ENCODE measurements at places on chromosomes 3 and 15. TPM values are rescaled to one million over a fixed set of nuclear protein-coding genes. Genes with fewer than 3 reads are reported as not detected.
A peak's percentile ranks its signal among the peaks of the same experiment; 100 is the strongest.

Gene ADCY5
- total RNA-seq, result 0.99 TPM

Gene VIPR1
- total RNA-seq, result 0.69 TPM

DNA sequence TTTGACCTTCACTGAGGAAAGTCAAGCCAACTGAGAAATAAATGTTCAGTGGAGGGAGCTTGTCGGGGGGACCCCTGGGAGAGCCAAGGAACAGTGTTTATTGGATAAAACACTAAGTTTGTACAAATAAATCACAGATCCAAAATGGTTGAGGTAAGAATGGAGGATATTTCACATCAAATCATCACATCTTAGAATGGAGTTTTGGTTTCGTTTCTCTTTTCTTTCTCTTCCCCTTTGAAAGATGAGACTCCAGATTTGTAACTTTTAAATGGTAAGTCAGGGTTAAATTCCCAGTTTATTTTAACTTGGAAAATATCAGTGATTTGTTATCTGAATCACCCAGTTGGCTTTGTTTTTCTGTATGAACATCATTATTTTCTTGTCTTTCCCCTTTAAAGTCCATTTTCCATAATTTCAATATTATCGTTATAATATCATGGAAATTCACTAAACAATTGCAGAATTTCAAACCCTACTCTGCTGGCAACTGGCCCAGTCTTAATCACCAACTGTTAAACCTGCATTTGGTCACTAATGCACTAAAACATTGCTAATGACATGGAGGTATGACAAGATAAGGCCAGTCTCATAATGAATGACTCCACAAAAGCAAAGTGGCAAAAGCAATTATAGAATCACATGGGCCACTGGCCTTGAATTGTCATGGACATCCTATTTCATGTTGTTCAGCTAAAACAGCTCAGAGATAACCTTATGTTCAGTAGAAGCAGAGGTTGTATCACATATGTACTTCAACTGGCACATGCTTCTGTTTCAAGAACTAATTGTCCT, 295.1 kb downstream of the SHOX2 start:
- no peak for DNase-seq

DNA sequence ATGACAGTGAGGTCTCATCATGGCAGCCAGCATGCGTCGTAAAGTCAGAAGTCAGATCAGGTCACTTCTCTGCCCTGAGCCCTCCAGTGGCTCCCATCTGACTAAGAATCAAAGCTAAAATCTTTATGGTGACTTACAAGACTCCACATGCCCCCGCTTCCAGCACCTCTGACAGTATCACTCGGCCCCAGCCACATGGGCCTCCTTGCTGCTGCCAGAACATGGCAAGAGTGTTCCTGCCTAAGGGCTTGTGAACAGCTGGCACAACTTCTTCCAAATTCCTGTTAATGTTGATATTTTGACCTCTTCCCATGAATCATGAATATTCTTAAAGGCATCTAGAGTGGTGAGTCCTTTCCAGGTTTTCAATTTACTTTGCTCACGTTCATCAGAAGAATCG, 20.5 kb downstream of the POLR2M start:
- peak; percentile 36 for DNase-seq

Gene TGFBR2
- 258 TPM for total RNA-seq

DNA sequence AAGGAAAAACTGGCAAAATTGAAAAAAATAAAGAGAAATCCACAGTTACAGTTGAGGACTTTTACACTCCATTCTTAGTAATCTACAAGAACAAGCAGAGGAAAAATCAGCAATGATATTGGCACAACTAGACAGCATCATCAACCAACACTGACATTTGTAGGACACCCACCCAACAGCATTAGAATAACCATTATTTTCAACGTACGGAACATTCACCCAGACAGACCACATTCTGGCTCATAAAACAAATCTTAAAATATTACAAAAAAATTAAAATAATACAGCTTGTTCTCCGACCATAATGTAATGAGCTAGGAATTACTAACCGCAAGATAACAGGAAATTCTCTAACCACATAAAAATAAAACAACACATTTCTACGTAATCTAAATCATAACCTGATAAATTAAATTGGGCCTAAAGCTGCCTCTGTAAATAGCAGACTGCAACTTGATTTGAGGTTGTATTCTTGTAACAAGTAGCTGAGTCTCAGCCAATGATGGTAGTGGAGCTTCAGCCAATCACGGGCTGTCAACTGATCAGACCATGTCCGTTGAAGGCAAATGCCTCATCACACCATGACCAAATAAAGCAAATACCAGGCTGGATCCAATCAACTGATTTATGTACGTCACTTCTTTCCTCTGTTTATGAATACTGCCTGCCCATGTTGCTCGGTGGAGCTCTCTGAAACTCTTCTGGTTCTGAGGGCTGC, 9.2 kb downstream of the PLSCR4 start:
- no peak for DNase-seq

Gene GABRB3
- 2.4 TPM for total RNA-seq

Gene NBEAL2
- total RNA-seq, result 25.6 TPM

Gene EOGT
- 23.2 TPM for total RNA-seq

DNA sequence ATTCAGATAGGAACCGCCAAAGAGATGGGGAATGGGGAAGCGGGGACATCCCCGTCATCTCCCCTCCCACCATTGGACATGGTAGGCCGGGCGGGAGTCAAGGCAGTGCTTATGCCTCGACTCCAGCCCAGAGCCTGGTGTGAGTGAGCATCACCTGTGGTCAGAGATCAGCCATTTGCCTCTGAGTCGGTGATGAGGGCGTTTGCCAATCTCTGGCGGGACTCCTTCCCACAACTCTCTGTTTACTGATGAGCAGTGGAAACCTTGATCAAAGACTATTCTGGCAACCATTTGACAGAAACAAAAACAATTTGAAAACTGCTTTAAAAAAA, 63.9 kb upstream of the HES1 start:
- DNase-seq, result peak; percentile 74

Gene EPHB3
- total RNA-seq, result 0.17 TPM

GRCh38 chr3:23926736-23927135, 9.8 kb downstream of the RPL15 start:
- DNase-seq, result no peak

GRCh38 chr3:33425453-33425852, 14.8 kb downstream of the UBP1 start:
- no peak for DNase-seq

- no peak for DNase-seq
Observed at GRCh38 chr3:66625505-66626216, 124.8 kb upstream of the LRIG1 start.

GRCh38 chr15:91783451-91783850, 70.1 kb upstream of the SLCO3A1 start:
- DNase-seq, result no peak

GRCh38 chr3:37183375-37183831, 9.0 kb upstream of the LRRFIP2 start:
- peak; percentile 94 for DNase-seq

- DNase-seq, result no peak
Observed at GRCh38 chr3:186534113-186534669, 10.0 kb downstream of the CRYGS start.
